Astrocyte (in vitro differentiated cells and primary cell): ENCODE measurements at places on chromosomes 16 and 17.

DNA sequence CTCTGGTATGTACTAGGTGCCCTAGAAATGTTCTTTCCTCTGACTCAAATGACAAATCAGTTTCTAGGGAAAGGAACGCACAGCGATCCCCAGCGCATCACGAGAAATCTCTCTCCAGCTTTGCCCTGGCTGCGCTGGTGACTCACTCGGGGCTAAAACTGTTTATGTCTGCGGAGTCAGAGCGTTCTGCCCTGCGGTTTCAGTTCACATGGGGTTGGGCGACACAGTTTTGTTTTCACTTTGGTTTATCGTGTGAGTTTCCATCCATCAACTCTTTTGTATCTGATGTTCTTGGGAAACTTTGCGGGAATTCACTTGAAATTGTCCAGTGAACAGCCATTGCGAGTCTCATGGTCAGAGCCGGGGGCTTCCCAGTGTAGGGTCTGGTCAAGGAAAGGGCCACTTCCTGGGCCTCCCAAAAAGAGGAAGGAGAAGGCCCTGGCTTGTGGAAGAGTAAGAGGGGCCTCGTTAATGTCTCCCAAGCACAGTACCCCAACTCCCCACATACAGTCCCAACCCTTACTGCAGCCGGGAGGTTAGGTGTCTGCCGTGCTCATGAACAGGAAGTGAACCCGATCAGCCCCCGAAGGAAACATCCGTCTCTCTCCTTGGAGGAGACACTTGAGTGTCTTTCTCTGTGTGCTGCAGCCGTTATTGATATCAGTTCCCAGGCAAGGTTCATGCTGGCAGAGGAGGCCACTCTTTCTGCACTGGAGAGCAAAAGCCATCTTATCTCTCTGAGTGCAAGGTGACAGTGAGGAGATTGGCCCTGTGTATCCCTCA lies 643.2 kb downstream of the WWOX start:
- peak; percentile 6 for DNase-seq

- DNase-seq: no peak
These were observed 82.6 kb downstream of the CACNG1 start for GRCh38 chr17:67126983-67127382.

DNA sequence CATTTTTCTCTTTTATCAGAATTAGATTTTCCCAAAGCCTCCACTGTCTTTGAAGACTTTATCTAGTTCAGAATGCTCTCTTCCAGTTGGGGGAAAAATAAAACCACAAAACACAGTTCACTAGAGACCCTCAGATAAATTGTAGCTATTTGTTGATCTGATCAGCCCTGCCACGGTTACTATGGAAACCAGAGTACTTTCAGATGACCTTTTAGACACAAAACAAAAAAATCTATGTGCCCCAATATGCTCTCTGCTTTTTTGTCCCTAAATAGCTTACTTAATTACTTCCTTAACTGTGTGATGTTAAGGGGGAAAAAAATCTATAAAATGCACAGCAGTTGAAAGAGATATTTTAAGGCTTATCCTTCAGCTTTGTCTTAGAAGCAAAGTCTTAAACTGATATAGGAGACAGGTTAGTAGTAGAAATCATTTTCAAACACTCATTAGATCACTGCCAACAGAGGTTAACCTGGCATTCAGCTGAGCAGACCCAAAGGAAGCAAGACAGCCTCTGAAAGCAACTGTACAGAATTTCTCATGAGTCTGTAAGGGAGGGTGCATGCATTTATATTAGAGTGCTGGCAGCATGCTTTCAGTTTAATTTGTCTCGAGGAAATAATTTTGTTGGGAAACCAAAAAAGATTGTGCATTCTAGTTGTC lies 129.9 kb upstream of the CACNG5 start:
- no peak for DNase-seq

DNA sequence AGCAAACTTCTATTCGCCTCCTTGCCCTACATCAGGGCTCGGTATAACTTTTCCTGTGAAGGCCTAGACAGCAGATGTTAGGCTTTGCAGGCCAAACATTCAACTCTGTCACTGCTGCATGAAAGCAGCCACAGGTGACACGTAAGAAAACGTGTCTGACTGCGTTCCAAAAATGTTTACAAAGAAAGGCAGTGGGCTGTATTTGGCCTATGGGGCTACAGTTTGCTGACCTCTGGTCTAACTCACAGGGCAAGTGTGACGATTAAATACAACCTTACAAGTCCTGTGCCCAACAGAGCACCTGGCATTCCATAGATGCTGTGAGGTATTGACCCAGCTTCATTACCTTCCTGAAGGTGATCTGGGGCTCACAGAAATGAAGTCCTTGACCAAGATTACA lies 79.4 kb downstream of the USP31 start:
- no peak for DNase-seq

DNA sequence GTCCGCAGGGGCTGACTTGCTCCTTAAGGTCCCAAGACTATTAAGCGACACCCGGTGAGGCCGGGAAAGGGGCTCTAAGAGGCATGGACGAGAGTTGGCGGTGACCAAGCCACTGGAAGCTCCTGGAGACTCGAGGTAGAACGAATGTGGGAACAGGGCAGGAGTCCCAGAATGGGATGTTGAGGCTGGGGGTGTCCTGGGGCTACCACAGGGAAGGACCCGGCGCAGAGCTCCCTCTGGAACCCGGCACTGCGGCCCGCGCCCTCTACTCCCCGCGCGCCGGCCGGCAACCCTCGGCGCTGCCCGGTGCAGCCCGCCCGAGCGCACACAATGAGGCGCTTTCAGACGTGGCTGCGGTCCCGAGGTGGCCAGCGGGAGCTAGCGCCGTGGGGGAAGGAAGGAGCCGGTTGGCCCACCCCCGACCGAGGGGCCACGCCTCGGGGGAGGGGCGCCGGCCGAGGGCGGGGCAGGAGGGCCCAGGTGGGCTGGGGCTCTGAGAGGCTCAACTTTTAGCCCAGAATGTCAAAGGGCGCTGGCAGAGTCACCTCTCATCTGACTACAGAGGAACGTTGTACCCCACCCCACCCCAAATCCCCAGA lies at the start of gene CHST6:
CHST6 (minus strand) TSS at position 366 of the 599 bp plus-strand sequence. CDS start 15,613 bp downstream, outside the sequence.
- peak; percentile 33 for DNase-seq

- no peak for DNase-seq
These were observed at the start of gene PPP1R1B for GRCh38 chr17:39626171-39627046. Gene PPP1R1B, plus strand, starts transcription at chr17:39626952. Its CDS starts 441 bp downstream, at chr17:39627393.

GRCh38 chr17:58335779-58336455 lies 7.3 kb upstream of the TSPOAP1 start:
- DNase-seq: no peak

DNA sequence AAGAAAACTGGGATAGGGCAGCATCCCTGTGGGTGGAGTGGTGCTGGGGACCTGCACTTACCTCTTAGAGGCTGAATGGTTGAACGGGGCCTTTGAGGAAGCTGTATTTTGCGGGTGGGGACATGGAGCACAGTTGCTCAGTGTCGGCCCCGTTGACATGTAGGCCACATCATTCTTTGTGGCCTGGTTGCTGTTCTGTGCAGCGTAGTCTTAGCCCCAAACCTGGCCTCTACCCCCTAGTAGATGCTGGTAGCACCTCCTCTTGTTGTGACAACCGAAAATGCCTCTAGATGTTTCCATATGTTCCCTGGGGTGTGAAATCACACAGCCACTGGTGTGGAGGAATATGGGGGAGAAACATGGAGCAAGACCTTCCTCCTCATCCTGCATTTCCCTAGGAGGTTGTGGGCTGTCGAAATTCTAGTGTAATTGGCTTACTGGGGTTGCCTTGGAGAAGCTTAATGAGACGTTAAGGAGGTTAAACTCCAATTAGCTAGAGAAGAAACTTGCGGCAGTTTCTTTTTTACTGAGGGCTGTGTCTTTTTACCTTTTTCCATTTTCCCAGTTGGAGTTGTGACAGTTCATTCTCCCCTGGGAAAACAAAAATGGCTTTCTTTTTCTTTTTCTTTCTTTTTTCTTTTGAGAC lies 9.4 kb downstream of the ABCC1 start:
- DNase-seq: no peak

- DNase-seq: peak; percentile 60
These were observed 23.7 kb downstream of the CDH1 start for GRCh38 chr16:68760671-68761275.
